Activated naive CD8-positive, alpha-beta T cell treated with anti-CD3 and anti-CD28 coated beads, Interleukin-2, amount 10 ng/mL, durations not matched to agents 7 days and 5 days (primary cell): ENCODE measurements at places on chromosomes 13 and 19. TPM values are rescaled to one million over a fixed set of nuclear protein-coding genes. Genes with fewer than 3 reads are reported as not detected.

GRCh38 chr19:56732976-56733375 lies 61.4 kb upstream of the ZNF835 start:
- no peak for DNase-seq

The JAK3 gene
- 122 TPM for total RNA-seq

The ZNF600 gene
- total RNA-seq: 44.3 TPM

DNA sequence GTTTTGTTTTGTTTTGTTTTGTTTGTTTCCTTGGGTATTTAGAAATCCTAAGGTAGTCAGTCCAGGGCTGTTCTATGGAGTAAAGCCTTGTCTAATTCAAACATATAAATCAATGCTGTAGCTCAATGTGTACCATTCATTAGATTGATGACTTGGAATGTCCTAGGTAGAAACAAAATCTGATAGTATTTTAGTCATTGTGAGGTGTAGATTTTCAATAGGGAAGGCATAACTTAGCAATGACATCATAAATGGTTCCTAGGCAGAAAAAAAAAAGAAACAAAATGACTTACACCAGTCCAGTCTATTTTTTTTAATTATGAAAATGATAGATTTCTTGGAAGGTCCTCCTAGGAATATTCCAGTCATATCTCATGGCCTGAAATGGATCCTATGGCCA lies 189.9 kb downstream of the SPRY2 start:
- no peak for DNase-seq

GRCh38 chr13:97321101-97321500 lies 99.0 kb downstream of the MBNL2 start:
- DNase-seq: no peak

The KLK10 gene
- not detected for total RNA-seq

- DNase-seq: no peak
These were observed 31.7 kb downstream of the BRD4 start for GRCh38 chr19:15300533-15301197.

The LILRB1 gene
- 1.8 TPM for total RNA-seq

DNA sequence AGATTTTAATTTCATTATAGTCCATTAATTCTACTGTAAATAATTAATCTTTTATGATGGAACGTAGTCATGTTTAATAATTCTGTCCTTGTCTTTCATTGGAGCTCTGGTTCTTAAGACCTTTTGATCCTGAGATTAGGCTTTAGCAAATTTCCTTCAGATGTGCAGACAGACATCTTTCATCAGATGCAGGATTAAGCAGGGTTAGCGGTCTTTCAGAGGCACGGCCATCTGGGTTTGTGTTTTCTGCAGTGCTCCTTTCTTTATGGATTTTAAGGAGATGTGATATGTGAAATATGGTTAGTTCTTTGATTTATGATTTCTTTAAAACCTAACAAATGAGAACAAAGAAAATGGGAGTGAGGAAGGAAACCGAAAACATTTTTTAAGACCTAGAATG lies 643.9 kb upstream of the SGCG start:
- DNase-seq: no peak

GRCh38 chr13:80173224-80173623 lies 167.7 kb downstream of the SPRY2 start:
- no peak for DNase-seq

The CLEC4M gene
- total RNA-seq: not detected
